NCI-H1417 (cell line): ENCODE measurements at places on chromosomes 11 and 22.
A peak's percentile ranks its signal among the peaks of the same experiment; 100 is the strongest.

DNA sequence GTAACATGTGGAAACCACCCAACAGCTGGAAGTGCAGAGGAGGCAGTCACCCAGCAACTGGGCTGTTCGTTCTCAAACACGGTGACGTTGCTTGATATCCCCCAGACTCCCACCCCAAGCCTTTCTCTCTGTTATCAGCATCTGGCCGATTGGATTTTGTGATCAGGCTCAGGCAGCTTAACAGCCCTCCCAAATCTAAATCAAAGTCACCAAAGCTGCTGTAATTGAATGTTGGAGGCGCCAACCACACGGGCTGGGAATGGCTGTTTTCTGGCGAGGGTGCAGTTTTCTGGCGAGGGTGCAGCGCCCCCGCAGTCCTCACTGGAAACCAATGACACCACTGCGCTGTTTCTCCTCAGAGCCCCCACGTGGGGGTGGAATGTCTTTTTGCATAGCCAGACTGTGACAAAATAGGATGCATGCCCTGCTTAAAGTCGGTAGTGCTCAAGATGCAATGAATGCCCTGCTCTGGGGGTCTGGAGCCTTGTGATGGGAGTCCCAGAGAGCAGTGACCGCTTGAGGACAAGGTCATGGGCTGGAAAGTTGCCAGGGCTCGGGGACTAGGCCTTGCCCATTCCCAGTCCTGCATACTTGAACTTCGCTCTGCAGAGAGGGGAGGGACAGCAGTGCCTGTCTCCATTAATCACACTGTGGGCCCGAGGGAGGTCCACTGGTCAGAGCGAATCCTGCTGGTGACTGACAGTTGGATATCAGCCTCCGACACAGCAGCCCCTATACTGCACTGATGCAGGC, 105.3 kb downstream of the MORC2 start:
- DNase-seq: no peak

DNA sequence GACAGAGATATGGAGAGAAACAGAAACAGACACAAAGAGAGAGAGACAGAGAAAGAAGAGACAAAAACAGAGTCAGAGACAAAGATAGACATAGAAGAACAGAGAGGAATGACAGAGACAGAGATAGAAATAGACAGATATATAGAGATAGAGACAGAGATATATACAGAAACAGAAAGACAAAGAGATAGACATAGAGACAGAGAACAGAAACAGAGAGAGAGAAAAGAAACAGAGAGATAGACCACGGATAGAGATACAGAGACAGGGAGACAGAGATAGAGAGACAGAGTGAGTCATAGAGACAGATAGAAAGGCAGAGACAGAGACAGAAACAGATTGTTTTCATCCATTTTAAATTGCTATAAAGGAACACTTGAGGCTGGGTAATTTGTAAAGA, 12.3 kb upstream of the MPEG1 start:
- no peak for DNase-seq

DNA sequence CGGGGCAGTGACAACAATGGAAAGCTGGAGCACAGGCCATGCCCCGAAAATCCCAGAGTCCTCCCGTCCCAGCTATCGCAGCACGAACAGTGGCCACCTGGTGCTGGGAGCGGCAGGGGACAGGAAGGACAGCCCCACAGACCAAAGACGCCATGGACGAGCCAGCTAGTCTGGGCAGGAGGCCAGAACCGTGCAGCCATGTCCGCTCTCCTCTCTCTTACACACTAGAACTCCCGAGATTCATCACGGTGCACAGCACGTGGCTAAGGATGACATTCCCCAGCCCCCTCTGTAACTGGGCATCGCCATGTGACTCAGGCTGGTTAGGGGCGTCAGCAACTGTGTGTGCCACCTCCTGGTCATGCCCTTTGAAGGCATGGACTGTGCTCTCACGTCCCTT, 4.6 kb downstream of the CDPF1 start:
- DNase-seq: no peak

DNA sequence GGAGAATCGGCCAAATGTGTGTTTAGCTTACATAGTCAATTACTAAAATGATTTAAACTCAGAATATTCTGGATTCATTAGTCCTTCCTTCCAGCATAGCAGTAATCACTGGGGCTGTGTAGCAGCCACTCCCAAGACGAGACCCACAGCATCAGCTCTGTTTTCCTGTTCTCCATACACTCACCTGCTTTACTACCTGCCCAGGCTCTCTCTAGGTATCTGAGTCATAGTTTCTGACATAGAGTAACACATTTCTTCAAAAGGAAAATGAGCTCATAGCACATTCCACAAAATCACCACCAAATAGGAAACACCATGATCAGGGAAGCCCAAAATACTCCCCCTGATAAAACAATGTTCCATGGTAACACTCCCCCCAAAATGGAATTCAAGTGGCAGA, 22.9 kb downstream of the MORC2 start:
- no peak for DNase-seq

GRCh38 chr11:79671401-79671800, 230.6 kb upstream of the TENM4 start:
- no peak for DNase-seq

- DNase-seq: no peak
Measured at GRCh38 chr22:40056559-40056958, 61.8 kb downstream of the FAM83F start.

DNA sequence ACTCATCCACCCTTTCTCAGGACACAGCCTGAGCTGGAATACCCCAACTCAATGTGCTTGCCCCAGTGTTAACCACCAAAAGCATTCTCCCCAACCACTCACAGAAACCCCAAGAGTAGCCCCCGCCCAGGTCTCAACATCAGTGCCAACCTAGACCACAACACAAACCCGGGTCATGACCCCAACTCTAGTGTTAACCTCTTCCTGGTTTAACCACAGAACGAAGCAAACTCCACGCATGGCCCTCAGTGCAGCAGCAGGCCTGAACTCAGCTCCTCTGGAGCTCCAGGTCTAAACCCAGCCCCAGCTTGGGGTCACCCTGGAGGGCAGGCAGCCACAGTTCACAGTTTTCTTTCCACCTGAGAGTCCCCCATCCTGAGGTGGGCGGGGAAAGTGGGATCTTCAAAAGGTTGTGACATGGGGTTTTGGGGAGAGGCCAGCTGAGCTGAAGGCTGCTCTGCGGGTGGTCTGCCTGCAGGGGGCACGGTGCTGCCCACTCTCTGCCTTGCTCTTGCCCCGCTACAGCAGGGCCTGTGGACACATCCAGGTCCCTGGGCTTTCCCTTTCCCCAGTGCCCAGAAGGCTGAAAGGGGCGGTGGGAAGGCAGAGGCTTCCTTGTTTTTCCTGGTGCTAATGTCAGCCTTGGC, 37.9 kb downstream of the NECTIN1 start:
- no peak for DNase-seq

GRCh38 chr11:47222696-47223095, 7.9 kb downstream of the DDB2 start:
- DNase-seq: no peak

DNA sequence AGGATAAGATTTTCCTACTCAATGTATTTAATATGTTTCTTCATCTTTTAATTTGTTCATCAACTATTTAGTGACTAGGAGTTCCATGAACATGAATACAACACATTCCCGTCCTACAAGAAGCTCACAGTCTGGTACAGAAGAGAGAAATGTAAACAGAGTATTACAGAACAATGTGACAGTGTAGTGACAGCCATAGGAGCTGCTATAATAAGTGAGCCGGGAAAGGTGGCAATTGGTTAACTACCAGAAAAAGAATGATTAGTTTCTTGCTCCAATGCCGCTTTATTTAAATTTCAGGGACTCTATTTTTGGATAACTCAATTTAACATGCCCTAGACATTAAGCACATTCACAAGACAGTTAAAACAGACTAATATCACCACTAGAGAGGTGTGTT, 192.3 kb downstream of the CADM1 start:
- no peak for DNase-seq

DNA sequence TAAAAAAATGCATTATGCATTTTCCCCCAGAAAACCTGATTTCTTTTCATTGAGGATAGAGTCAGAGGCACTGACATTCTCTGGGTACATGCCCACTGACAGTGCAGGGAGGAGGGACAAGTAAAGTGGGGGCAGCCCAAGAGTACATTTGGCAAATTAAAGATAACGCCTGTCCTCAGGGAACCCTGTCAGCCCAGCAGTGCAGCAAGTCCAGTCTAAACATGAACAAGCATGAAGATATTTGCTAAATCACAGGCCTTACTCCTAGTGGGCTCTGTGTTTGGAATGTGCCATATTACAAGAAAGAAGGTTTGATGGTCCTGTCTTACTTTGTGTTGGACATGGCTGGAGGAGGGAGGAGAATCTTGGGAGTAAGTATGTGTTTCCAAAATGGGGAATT, 37.9 kb downstream of the AMOTL1 start:
- DNase-seq: no peak

DNA sequence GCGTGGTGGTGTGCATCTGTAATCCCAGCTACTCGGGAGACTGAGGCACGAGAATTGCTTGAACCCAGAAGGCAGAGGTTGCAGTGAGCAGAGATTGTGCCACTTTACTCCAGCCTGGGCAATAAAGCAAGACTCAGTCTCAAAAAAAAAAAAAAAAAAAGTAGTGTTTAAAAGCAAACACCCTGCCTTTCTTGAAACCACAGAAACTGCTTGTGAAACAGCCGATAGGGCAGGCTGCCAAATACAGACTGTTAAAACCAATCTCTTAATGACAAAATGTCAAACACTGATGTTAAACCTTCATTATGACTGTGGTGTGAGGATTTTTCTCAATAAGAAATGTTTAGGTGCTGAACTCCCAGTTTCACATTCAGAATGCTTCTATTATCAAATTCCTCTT, 27.3 kb downstream of the MARK2 start:
- no peak for DNase-seq

DNA sequence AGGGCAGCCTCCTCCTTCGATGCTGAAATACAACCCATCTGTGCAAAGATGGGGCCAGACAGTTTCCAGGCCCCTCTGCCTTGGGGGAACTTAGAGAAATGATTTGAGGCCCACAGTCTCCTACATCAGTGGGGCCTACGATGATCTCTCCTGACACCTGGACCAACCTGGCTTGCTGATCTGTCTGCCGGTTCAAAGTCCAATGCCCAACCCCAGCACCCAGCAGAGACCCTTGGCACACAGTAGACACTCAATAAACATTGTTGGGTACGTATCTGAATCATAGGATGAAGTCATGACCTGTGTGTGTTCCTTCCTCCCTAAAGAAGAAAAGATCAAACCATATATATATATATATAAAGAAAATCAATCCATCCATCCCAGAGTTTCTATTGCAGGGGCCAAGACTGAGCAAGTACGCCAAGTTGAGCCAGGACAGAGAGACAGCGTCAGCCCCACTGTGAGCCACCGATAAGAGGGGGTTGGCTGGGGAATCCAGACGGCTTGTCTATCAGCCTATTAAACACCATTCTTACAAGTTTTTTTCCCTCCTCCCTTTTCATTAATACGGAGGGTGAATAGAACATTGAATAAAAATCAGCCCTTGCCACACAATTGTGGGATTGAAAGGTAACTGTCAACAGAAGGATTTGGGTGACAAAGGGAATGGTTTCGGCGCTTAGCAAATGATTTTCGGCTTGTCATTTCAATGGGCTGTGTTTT, 244.1 kb downstream of the MN1 start:
- DNase-seq: no peak

DNA sequence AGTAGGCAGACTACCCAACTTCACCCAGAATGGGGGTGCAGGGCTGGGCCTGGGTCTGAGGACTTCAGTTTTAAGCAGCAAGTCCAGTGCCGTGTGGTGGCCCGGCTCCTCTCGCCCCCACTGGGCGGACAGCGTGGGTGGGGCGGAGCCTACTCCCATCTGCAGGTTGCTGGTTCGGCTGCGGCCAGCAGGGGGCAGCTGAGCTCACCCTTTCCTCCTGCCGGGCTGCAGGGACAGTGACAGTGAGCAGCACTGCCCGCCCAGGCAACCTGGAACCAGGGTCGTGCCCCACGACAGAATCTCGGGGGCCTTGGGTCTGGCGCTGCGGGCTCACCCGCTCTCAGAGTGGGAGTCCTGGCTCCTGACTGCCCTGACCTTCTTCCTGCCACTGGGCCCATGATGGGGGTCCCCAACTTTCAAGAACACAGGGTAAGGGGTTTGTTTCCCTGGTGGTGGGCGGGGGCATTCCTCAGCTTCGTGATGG, 6.2 kb upstream of the NEAT1 start:
- DNase-seq: peak; percentile 83

- no peak for DNase-seq
Measured at GRCh38 chr22:47125603-47126002, 363.2 kb downstream of the TBC1D22A start.

GRCh38 chr11:113106507-113106906, 145.3 kb downstream of the NCAM1 start:
- DNase-seq: no peak

DNA sequence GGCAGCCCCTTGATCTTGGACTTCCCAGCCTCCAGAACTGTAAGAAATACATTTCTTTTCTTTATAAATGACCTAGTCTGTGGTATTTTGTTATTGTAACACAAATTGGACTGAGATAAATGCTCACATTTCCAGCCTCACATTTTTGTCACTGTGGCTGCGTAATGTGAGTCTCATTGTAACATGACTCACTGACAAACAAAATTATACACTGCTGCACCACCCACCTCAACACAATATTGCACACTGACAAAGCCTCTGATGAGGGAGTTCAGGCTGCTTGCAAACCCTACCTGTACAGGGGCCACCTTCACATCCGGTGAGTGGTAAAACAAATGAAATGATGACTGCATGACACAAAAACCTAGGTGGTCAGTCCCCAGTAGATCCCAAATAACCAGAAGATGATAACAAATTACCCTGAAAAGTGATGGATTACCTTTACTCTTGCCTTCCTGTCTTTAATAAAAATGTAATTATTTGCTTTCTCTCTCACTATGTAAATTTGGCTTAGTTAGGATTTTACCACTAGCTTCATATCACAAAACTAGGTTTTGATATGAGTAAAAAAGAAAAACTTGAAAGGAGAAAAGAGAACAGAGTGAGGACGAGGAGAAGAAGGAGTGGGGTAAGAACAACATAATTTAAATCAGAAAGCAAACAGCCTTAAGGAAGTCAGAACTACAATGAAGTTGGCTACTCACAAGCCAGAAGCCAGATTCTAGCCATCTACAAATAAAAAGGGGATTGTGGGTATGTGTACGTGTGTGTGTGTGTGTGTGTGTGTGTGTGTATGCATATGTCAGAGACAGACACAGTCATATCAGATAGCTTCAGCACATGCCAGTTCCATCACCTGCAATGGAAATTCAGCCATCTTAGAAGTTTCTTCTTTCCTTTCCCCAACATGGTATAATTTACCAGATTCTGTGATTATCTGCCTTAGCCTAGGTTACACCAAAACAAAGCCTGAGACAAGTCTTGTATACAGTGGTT, 53.4 kb upstream of the SESN3 start:
- DNase-seq: no peak

DNA sequence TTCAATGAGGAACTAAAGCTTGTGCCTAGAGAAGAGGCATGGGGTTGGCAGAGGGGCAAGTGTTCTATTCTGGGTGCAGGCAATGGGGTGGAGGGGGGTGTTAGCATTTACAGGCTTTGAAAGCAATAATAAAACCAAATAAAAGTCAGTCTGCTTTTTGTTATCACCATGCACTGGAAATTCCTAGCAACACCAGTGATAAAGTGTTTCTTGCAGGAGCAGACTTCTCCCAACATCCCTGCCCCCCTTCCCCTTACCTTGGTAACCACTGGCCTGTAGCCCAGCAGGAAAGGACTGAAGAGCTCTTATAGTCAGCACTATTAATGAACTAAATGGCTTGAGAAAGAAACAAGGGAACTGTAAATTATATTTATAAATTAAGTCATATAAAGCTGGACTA, 65.2 kb upstream of the SESN3 start:
- peak; percentile 91 for DNase-seq

- DNase-seq: no peak
Measured at GRCh38 chr11:113667801-113668200, 38.3 kb downstream of the TMPRSS5 start.
